Stimulated activated CD8-positive, alpha-beta memory T cell treated with anti-CD3 and anti-CD28 coated beads, Interleukin-4, amount 100 ng/mL, for 4 hours (primary cell): ENCODE measurements at places on chromosomes 16 and 17.

GRCh38 chr17:33895491-33895890 is 359.6 kb upstream of the CCL2 start:
- no peak for DNase-seq

DNA sequence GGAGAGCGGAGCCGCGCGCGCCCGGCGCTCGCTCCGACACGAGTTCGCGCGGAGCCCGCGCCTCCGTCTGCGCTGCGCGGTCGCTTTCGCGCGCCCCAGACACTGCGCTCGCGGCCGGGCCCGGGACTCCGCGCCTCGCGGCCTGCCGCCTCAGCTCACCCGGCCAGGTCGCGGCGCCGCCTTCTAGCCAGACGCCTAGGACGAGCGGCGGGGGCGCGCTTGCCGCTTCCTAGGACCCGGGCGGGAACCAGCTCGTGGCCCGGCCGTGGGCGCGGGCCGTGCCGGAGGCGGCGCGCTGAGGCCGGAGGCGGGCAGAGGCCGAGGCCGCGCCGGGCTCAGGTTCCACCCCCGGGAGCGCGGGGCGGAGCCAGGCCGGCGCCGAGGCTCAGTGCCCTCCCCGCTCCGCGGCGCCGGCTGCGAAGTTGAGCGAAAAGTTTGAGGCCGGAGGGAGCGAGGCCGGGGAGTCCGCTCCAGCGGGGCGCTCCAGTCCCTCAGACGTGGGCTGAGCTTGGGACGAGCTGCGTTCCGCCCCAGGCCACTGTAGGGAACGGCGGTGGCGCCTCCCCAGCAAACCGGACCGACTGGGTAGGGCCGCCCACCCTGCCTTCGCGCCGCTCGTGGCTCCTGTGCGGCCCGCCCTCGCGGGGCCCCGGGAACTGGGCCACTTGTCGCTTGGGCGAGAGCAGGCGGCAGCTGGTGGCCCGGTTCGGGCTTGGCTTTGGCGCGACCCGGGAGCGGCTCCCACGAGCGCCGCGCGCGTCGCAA is at the start of gene SPHK1:
Gene SPHK1 (plus strand): TSS at position 388 of the 765 bp plus-strand sequence. CDS start 1,036 bp downstream, outside the sequence.
- peak; percentile 19 for DNase-seq

GRCh38 chr16:23502466-23502865 is 7.8 kb downstream of the GGA2 start:
- no peak for DNase-seq

GRCh38 chr17:4850246-4850645 is 17.1 kb downstream of the MINK1 start:
- no peak for DNase-seq

DNA sequence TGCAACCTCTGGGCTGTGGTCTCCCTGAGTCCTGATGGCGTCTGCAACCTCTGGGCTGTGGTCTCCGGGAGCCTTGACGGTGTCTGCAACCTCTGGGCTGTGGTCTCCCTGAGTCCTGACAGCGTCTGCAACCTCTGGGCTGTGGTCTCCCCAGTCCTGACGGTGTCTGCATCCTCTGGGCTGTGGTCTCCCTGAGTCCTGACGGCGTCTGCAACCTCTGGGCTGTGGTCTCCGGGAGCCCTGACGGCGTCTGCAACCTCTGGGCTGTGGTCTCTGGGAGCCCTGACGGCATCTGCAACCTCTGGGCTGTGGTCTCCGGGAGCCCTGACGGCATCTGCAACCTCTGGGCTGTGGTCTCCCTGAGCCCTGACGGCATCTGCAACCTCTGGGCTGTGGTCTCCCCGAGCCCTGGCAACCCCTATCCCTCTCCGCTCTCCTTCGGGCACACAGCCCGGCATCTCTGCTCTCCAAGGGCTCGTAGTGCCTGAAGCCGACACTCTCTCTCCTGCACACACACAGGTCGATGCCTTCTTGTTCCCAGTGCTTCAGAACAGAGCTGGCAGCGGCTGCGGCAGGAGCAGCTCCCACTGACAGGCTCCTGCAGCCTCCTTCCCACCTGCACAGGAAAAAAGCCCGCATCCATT is 45.6 kb downstream of the METRNL start:
- DNase-seq: no peak

DNA sequence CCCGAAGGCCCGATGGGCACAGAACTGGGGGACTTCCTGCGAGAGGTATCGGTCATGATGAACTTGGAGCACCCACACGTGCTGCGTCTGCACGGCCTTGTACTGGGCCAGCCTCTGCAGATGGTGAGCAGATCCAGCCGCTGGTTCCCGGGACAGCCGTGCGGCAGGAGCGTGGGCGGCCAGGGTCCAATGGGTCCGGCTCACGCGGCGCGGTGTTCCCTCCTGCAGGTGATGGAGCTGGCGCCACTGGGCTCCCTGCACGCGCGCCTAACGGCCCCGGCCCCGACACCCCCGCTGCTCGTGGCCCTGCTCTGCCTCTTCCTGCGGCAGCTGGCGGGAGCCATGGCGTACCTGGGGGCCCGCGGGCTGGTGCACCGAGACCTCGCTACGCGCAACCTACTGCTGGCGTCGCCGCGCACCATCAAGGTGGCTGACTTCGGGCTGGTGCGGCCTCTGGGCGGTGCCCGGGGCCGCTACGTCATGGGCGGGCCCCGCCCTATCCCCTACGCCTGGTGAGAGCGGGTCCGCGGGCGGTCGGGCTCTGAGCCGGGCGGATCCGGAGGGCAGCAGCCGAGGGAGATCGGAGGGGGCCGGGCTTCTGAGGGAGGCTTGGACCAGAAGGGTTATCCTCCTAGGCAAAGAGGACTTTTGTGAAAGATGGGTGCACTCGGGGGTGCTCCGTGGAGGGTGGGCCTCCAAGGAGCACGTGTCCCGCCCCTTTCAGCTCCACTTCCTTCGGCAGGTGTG is 3.0 kb downstream of the TNK1 start:
- peak; percentile 47 for DNase-seq

- DNase-seq: no peak
Measured at GRCh38 chr16:12184419-12184917, 207.9 kb downstream of the SNX29 start.

- DNase-seq: no peak
Measured at GRCh38 chr16:55240888-55241287, 83.1 kb upstream of the IRX6 start.

GRCh38 chr16:2763173-2763572 is 10.7 kb downstream of the SRRM2 start:
- no peak for DNase-seq

GRCh38 chr16:14344292-14344691 is 273.2 kb downstream of the MRTFB start:
- DNase-seq: no peak

DNA sequence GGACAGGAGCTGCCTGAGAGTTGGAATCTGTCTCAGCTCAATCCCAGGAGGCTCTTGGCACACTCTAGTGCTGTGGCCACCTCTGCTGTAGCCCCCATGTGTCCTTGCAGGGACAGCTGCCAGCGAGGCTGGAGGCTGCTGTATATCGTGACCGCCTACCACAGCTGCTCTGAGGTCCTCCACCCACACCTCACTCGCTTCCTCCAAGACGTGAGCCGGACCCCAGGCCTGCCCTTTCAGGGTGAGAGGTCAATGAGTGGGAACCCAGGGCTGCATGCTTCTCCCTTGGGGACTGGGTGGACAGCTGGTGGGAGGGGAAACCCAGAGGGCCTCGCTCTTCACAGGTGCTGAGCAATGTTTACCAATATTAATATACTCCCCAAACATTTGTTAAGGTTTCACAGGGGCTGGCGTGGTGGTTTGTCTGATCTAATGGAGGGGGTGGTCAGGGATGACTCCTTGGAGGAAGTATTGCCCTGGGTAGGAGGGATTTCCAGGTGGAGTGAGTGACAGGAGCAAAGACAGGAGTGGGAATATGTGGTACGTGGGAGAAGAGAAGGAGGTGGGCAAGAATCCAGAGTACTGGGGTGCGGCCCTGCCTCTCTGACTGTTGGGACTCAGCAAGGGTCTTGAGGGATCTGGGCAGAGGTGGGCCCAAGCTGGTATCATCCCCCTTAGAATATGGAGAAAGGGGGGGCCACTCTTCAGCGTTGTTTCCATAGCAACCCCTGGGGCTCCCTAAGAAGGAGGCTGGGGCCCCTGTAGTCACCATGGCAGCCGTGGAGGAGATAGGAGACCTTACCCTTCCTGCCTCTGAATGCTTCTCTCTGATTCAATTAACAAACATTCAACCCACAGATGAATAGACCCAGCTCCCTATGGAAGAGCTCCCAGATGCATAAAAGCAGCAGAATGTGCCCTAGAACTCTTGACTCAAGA is 22.2 kb upstream of the ALKBH5 start:
- no peak for DNase-seq

GRCh38 chr16:74438492-74438979 is 17.3 kb upstream of the CLEC18B start:
- DNase-seq: no peak

DNA sequence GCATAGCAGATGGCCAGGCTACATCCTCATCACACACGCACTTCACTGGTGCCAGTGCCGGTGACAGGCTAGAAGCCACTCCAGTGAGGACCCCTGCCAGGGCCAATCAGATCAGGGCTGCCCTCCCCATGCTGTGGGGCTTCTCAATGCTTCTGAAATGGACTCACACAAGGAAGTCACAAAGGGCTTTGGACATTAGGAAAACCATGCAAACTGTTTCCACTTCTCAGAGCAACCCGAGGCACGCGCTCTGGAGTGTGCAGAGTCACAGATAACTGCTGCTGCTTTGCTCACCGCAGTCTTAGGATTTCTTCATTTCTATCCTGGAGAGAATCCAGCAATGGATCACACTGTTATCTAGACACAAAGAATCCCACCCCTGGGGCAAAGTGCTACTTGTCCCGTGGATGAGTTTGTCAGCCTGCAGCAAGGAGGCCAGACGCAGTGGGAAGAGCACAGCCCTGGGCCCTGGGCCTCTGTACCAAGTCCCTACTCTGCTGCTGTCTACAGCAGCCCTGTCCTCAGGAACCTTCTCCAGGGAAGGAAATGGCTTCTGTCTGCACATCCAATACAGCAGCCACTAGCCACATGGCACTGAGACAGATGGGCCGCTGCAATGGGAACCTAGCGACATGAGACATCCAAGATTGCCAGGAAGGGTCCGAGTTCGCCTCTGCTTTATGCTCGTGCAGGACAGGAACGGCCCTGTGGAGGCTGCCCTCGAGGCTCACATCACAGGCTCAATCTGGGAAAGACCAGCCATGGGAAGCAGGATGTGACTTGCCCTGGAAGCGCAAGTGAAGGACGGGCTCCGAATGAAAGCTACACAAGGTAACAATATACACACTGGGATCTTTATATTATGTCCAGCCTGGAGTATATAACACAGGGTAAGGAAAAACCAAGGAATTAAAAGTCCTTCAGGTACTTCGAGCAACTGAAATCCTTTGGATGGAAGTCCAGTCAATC is 169.3 kb downstream of the ZFHX3 start:
- no peak for DNase-seq

- DNase-seq: no peak
Measured at GRCh38 chr16:80717611-80718010, 86.8 kb downstream of the CDYL2 start.

- DNase-seq: no peak
Measured at GRCh38 chr16:80807906-80808305, 3.5 kb upstream of the CDYL2 start.

DNA sequence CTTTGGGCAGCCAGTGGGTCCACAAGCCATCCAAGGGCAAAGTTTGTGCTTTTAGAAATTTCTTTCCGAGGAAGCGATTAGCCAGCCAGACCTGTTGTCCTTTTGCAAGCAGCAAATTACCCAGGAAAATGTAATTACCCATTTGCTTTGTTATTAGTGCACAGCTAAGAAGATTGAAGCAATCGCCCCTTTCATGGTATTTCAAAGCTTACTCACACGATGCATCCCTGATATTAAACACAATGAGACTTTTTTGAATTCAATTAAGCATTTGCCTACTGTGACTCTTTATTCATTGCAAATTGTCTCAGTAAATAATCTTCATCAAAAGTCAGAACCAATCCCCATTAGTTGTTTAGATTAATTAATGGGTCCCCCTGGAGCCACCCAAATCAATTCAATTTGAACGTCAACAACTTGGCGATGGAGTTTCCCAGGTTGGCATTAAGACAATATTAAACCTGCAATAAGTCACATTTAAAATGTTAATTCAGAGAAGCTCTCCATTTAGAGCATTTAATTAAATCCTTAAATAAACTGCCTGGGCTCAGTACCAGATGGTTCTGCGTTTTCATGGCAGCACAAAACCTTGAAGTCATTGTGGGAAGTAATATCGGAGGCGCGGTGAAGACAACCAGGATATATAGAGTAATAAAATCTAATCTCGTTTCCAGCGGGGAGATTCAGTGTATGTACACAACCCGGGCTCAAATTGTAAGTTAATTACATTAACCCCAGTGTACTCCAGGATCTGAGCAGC is 366.2 kb upstream of the TNRC6C start:
- no peak for DNase-seq

- no peak for DNase-seq
Measured at GRCh38 chr17:36812762-36813161, 124.5 kb upstream of the LHX1 start.

DNA sequence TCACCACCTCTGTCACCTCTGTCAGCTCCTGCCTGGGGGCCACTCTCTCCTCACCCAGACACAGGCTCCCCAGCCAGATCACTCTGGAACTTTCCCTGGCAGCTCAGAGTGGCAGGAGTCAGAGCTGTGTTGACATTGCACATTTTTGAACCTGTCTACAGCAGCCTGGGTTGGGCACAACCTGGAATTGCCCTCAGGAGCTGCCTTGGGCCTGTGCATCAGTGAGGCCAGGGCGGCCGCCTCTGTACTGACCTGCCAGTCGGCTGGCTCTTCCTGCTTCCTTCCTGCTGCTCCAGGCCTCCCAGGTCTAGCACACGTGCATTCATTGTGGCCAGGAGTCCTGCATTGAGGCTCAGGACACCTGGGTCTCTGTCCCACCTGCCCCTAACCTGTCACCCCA is 14.2 kb upstream of the TMEM11 start:
- no peak for DNase-seq

DNA sequence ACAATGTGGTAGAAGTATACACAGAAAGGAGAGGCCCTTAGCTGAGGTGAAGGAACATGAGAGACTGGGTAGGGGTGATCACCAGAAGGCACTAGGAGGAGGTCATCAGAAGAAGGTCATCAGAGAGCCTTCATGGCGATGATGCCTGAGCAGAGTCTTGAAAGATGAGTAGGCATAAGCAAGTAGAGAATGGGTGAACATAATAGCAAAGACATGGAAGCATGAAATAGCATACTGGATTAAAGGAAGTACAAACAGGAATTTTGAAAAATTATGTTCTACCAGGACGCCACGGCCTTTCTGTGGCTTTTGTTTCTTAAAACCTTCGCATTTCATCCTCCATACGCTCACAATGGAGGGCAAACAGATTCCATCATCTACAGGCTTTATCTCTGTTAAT is 2.9 kb downstream of the IKZF3 start:
- no peak for DNase-seq

- no peak for DNase-seq
Measured at GRCh38 chr17:5431949-5432556, 6.9 kb downstream of the C1QBP start.

DNA sequence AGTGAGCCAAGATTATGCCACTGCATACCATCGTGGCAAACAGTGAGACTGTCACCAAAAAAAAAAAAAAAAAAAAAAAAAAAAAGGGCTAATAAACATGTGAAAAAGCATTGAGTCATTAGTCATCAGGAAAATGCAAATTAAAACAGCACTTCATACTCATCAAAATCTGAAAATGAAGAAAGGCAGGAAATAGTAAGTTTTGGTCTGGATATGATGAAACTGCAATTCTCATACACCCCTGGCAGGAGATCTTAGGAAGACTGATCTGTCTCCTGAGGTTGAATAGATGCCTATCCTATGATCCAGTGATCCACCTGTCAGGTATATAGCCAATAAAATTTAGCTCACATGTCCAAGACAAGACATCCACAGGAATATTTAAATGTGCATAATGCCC is 212.7 kb downstream of the CPPED1 start:
- no peak for DNase-seq

GRCh38 chr16:69217433-69217832 is 30.5 kb downstream of the SNTB2 start:
- DNase-seq: no peak

- DNase-seq: no peak
Measured at GRCh38 chr17:50102164-50102991, 7.2 kb downstream of the PDK2 start.
